ENCODE measurements at places on chromosomes 11 and 22.
A peak's percentile ranks its signal among the peaks of the same experiment; 100 is the strongest.

GRCh38 chr11:79493555-79494171 is 52.8 kb upstream of the TENM4 start:
- DNase-seq, result peak; percentile 23

GRCh38 chr11:119493712-119494111 is 70.7 kb upstream of the THY1 start:
- no peak for DNase-seq

DNA sequence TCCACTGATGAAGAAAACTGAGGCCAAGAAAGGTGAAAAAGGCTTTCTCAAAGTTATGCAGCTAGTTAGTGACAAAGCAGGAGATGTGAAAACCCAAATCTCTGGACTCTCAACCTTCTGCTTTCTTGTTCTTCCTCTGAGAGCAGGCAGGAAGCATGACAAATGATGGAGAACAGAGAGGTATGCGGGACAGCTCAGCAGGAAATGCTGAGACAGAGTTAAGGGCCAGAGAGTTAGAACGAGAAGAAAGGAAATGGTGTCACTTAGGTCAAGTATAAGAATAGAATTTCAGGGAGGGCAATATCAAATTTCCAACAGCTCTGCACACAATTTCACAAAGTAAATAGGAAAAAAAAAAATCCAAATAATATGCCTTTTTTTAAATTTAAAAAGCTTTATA is 67.6 kb upstream of the ARHGAP42 start:
- no peak for DNase-seq

DNA sequence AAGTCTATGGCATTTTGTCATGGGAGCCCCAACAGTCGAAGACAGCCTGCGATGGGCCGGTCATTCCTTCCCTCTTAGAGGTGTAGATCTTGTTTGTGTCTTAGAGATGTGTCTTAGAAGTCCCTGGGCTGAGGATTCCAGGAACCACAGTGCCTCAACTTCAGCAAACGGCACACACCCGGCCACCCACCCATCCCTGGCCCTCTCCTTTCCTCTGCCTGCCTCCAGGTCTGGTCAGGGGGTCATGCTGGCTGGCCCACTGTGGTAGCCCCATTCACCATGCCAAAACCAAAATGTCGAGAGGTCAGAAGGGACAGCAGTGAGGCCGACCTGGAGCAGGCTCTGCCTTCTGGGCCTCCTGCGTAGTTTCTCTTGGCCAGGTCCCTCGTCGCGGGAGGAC is 857.9 kb downstream of the TBC1D22A start:
- no peak for DNase-seq

DNA sequence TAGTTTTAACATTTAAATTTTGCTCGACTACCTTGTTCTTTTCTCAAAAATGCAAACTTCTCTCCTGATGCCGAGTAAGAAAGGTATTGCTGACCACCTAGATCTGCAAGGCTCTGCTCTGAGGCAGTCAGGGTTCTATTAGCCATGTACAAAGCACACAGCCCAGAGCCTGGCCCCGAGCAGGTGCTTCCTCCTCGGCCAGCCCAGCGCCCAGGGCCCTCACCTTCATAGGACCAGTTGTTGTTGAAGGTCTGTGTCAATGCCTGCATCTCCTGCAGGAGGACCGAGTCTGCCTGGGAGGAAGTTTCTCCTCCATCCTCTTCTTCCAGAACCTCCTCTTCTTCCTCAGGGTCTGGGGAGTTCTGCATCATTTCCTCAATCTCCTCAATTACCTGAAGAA is 35.8 kb downstream of the FEZ1 start:
- DNase-seq, result no peak

DNA sequence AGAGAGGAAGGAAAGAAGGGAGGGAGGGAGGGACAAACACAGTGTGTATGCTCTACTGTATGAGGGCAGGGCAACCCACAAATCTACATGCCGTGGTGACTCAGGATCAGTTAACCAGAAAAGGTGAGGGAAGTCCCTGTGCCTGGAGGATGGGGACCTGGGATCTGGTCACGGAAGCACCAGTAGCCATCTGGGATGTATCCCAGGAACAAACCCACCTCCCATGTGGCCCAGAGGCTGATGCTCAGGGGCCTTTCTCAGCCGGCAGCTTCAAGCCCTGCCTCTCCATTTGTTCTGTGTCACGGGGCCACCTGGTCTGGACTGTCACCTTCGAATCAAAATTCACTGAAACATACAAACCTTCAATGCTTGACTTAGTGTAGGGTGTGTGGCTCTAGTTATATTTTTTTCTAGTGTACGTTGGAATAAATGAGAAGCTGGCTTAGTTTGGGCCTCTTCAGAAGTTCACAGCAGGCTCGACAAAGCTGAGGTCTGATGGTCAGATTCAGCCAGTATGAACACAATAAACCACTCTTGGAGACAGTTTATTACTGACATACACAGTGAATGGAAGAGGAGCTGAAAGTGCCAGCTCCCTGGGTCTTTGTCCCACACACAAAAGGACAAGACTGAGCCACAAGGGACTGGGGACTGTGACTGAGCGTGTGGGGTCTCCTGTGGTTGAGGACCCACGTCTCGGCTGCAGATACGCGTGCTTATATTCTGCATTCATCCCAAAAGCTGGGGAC is 23.5 kb upstream of the RTL6 start:
- no peak for DNase-seq

DNA sequence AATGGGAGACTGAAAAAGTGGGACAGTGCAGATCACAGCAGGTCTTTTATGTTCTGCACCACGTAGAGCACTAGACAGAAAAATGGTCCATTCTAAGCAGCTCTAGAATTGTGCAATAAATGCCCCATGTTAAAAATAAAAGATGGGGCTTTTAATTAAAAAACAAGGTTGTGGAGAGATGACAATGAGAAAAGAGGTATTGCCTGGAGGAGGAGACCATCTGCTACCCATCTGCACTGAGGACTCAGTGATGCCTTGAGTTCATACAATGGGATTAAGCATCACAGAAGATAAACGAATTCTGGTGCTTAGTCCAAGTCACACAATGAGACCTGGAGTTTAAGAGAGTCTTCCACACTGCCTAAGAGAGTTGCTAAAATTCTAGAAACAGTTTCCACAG is 73.6 kb downstream of the PAK1 start:
- no peak for DNase-seq

- DNase-seq, result no peak
Measured at GRCh38 chr11:121341609-121342008, 49.0 kb downstream of the SC5D start.

- DNase-seq, result no peak
Measured at GRCh38 chr11:76801225-76801624, 18.1 kb downstream of the TSKU start.

DNA sequence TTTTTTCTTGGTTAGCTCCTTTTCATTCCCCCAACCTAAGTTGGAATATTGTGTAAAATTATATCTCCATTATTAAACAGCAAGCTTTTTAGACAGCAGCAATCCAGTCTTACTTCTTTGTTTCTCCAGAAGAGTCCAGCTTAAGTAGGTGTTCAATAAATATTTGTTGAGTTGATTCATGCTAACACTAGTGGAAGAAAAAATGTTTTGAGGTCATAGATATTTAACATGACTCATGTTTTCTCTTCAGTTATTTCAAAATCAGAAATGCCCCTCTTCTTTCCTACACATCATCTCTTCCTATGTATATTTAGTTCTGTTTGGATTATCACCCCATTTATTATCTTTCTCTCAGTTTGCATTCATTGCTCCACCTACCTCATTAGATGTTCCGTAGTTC is 20.3 kb downstream of the CCDC83 start:
- DNase-seq, result no peak

DNA sequence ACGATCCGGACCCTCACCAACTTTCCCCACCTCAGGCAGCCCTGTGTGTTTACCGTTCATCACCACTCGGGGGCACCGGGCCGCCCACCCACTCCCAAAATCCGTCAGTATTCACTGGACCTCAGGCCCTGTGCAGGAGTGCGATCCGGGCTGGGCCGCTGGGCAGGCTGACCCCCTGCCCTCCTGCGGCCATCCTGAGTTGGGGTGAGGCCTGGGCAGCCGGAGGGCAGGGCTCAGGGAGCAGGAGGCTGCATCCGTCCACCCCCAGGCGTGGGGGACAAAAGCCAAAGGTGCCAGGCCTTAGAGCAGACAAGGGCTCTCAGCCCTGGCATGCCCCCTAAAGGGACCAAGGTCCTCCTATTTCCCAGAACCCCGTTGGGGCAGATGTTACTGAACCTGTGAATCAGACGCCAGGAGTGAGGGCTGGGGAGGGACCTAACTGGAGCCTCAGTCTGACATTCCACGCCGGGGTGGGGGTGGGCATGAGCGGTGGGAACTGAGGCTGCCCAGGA is 16.8 kb upstream of the TMEM191C start:
- no peak for DNase-seq

DNA sequence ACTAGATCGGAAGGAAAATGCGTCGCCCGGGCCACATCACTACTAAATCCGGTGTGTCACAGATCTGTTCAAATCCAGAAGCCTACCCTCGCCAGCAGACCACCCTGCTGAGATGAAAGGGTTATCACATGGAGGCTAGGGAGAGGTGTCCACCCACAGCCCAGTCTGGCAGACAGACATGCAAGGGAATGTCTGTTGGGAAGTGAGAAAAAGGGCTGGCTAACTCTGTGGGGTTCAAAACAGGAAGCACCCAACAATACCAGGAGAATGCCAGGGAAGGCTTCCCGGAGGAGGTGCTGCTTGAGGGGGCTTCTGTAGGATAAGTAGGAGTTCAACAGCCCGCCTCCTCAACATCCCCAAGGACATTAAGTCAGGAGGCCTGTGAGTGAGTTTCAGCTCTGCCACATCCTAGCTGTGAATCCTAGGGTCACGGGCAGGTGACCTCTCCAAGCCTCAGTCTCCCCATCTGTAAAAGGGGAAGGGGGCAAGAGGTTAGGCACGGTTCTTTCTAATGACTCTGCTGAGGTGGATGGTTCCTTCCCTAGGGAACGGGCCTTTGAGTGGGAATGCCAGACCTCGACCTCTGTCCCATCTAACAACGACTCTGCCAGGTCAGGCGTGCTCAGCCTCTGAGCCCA is 1.1 kb downstream of the TPST2 start:
- no peak for DNase-seq

DNA sequence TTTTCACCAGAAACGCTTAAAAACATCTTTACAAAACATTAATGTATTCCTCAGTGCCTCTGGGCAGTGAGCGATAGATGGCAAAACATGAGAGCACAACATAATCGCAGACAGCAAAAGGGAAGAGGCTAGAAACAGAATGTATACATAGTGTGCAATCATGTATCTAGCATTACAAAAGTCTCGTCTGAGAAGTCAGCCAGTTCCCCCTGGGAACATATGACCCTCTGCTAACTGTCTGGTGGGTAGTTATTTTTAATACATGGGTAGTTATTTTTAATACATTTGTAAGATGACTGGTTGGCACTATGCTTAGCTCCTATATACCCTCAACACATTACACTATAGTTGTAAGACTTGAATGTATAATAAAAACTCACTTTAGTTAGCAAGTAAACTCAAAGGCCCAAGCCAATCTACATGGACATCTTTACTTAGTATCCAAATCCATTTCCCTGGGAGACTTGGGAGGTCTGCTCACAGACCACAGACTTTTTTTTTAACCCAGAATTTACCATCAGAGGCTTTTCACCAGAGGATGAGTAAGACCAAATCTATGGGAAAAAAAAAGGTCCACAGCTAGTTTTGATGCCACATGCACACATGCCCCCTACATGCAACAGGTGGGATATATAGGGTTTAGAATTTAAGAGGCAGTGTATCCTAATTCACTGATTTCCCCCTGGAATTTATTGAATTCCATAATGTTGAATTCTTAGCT is 71.7 kb downstream of the AMBRA1 start:
- DNase-seq, result no peak

DNA sequence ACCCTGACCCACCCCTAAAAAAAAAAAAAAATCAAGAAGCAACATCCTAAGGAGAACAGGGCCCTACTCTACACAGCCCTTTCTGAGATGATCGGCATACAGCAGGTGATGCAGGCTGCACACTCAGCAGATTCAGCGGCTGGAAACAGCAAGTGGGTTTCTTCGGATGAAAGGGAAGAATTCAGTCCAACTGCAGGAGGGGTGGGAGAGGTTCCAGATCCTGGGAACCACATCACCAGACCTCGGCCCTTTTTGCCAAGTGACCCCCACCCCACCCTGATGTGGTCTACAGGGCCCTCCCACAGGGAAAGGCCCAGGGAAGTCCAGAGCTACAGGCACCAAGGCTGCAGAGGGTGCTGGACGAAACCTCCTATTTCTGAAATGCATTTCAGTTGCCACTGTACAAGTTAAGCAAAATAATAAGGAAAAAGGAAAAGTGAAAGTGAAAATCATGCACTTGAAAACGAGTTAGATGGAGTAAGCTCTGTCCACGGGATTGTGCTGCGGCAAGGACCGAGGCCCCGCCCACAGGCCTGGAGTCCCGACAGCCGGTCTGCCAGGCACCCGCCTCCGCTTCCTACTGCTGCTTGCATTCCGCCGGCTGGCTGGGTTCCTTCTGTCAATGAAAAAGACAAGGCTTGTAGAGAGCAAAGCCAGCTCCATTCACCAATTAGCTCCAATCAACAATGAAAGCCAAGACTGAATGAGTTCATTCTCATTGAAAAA is 16.0 kb upstream of the PHLDA2 start:
- DNase-seq, result no peak

- DNase-seq, result no peak
Measured at GRCh38 chr11:85941380-85941973, 86.3 kb downstream of the CCDC83 start.

DNA sequence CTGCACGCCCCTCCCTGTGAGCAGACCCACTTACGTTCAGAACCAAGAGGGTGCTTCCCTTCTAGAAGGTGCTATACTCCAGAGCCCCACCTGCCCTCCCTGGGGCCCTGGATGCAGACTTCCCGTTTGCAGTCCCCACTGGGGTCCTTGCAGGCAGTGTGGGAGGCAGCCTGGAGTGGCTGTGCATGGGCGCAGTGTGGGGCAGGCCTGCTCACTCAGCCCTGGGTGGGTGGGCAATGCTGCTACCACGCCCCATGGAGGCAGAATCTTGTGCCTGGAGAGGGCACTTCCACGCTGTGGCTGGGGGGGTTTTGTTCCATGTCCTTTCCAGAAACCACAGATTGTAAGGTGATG is 116.2 kb downstream of the KCNQ1OT1 start:
- DNase-seq, result no peak

GRCh38 chr11:118652681-118653181 is 26.7 kb downstream of the TREH start:
- DNase-seq, result no peak

DNA sequence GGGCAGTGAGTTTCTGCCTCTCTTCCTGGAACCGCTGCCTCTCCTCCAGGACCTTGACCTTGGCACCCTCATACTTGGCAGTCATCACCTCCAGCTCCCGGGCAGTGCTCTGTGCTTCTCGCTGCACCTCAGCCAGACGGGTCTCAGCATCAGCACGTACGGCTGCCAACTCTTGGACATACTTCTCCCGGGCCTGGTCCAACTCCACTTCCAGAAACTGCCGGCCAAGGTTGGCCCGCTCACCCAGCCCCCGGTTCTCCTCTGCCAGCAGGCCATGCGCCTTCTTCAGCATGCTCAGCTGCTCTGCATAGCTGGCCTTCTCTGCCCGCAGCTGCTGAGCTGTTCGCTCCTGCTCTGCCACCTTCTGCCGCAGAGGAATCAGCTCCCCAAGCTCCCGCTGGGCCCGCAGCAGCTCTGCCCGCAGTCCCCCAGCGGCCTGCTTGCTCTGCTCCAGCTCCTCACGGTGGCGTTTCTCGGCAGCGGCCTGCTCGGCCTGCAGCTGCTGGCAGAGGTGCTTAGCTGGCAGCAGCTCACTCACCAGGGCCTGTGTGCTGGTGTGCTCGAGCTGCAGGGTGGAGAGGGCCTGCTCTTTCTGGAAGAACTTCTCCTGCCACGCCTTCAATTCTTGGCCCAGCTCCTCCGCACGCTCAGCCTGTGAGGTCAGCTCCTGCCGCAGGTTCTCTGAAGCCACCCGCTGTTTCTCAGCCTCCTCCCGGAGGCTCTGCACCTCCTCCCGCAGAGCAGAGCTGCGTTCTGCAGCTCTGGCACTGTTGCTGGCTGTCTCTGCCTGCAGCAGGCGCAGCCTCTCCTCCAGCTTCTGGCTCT is 14.4 kb downstream of the IL18BP start:
- DNase-seq, result no peak
